Epithelial cell of esophagus (primary cell): ENCODE measurements at places on chromosomes 4 and X.
A peak's percentile ranks its signal among the peaks of the same experiment; 100 is the strongest.

- peak; percentile 56 for DNase-seq
These were observed 841.1 kb downstream of the CENPC start for GRCh38 chr4:66704243-66704642.

DNA sequence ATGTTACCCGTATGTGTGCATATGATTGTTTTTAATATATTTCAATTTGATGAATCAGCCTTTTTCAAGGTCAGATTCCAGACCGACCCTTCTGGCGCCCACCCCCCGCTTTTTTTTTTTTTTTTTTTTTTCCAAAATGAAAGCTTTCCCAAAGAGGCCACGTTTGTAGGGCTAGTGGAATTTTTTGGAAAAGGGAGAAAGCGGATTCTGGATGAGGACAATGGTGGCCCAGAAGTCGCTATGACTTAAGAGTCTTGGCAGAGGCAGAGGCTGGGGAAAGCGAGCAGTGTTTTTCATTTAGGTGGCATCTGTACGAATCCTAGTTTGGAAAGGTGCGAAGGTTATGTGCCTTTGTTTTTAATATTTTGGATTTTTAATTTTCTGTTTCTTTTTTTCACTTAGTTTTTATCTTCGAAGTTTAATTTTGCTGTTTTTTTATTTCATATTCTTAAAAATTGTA, 14.6 kb downstream of the NDUFB11 start:
- no peak for DNase-seq

GRCh38 chrX:152245213-152245612, 106.8 kb upstream of the MAGEA10 start:
- DNase-seq = peak; percentile 0

DNA sequence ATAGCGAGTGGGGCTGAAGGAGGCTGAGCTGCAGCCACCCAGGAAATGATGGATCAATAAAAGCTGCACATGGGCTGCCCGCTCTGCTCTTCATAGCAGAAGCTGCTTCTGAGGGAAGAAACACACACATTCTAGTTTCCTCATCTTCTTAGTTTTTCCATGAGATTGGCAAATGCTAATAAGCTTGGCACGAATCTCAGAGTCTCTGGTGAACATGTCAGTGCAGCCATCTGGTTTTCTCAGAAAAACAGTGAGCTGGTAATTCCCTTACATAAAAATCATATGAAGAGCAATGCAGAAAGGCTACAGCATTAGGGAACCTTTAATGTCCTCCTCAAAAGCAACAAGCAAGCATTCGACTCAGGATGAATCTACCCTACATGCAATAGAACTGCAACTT, 69.9 kb downstream of the GATB start:
- DNase-seq = no peak

DNA sequence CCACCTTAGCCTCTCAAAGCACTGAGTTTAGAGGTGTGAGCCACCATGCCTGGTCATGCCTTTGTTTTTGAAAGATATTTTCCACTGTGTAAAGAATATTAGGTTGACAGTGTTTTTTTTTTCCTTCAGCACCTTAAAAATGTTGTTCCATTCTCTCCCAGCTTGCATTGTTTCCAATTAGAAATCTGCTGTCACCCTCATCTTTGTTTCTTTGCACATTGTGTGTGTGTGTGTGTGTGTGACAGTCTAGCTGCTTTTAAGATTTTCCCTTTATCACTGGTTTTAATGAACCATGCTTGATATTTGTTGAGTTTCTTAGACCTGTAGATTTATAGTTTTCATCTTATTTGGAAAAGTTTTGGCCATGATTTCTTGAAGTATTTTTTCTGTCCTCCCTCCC, 79.0 kb upstream of the NKX1-1 start:
- DNase-seq = no peak

GRCh38 chrX:32530802-32531403, 680.4 kb downstream of the DMD start:
- DNase-seq = peak; percentile 55

- DNase-seq = peak; percentile 54
These were observed 5.8 kb downstream of the TIFA start for GRCh38 chr4:112279882-112280315.

DNA sequence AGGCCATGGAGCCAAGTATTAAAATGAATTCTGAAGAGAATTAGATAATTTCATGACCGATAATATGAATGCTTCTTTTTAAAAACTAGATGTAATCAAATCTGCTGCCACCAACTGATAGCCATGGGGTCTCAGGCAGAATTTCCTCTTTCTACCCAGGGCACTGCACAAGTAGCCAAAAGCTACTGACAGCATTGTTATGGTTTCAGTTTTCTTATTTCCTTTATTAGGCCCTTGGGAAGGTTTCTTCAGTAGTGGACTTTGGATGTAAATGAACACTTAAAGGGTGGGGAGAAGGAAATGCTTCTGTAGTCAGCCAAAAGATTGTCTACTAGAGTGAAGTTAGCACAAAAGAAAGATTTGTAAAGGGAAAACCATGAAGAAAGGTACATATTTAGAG, 686.0 kb downstream of the ADGRL3 start:
- no peak for DNase-seq

GRCh38 chrX:41116948-41117347, 31.7 kb downstream of the USP9X start:
- DNase-seq = peak; percentile 18

GRCh38 chr4:183797445-183798300, 107.4 kb upstream of the STOX2 start:
- DNase-seq = peak; percentile 43

DNA sequence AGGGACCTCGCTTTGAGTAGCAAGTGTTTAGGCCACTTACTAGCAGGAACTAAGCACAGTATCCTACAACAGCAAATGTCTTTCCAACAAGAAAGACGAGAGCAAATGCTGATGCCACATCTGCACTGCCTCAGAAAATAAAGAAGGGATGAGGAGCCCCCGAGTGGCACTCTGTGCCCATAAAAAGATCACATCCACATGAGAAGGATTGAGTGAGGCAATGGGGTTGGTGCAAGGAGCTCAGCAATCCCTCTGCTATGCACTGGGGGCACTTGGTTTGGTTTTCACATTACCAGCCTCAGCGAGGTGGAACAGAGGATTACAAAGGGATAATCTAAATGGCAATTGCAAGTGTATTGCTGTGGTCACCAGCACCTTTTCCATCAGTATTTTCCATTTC, 252.8 kb upstream of the SLC7A11 start:
- DNase-seq = peak; percentile 30

- no peak for DNase-seq
These were observed 111.8 kb downstream of the ZNF518B start for GRCh38 chr4:10345381-10345784.

DNA sequence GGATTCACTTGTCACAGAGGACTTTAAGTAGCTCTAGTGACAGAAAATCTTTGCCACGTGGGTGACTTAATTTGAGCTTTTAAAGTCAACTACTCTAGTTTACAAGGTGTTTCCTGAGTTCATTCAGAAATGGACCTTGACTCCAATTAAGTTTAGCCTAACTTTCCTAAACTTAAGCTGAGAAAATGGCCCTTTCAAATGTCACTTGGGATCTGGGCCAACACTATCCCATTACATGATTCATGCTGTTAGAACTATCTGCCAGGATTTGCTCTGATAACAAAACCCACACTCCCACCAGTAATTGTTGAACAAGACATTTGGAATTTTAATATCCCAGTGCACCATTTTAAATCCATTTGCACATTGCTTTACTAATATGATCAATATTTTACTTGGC, 40.8 kb downstream of the C4orf46 start:
- peak; percentile 15 for DNase-seq

DNA sequence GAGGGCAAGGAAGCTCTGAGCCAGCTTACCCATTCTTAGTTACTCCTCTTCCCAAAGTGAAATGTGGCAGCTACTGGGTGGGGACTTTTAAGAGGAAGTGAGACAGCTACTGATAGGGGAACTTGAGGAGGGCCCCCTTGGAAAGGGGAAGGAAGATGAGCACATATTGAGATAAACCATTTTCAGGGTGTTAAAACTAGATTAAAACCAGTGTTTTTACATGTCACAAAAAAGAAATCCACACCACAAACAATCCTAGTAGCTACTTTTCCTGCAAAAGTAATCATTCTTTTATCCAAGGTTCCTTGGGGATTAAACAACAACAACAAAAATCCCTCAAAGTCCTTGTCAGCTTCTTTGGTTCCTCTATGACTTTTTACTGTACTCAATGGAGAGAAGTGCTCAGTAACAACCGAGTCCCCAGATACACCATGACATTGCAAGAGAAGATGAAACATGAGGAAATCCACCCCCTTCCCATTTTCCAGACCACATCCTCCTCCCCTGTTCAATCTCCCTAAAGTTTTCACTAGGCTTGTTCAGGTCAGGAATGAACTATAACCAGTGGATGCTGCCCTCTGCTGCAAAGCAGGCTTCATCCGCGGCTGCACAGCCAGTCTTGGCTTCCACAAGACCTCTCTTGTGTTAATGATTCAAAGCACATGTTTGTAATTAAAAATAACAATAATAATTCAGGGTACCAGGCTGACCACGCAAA, 113.5 kb upstream of the TMEM164 start:
- DNase-seq = peak; percentile 19

DNA sequence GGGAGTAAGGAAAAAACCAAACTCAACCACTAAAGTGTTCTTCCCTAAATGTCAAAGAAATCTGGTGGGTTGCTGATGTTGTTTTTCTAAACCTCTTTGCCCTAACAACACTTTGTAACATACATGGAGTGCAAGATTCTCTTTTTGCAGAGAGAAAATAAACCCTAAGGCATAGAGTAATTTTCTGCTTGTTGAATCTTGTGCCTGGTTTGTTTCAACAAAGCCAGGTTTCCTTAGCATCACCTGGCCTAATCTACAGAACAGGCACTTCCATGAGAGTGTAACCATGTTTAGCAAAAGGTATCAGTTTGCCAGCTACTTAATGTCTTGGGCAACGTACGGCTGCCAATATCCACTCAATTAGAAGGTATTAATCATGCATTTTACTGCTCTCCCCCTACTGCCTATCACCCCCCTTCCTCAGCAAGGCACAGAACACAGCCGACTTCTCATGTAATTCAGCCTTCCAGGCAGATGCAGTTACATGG, 219.2 kb downstream of the MAML3 start:
- DNase-seq = peak; percentile 73

DNA sequence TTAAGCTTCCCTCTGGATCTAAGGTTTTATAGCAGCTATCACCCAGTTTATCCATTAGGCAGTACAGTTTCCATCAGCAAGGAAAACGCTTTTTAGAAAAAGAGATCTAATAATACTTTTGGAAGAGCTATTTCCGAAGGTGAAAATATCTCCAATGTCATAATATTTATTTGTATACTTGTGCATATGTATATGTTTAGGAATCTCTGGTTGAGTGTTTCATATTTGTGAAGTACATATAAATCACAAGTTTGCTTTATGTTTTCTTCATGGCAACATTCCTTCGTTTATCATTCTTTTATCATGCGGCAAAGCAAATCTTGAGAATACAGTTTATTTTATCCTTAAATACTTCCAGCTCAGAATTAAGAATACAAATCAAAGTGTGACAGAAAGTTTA, 6.2 kb upstream of the PCDH18 start:
- no peak for DNase-seq

- peak; percentile 0 for DNase-seq
These were observed 120.9 kb downstream of the BEND2 start for GRCh38 chrX:18099745-18100144.
